ENCODE measurements at places on chromosomes 5 and 9. TPM values are rescaled to one million over a fixed set of nuclear protein-coding genes. Genes with fewer than 3 reads are reported as not detected.

- H3K4me3 ChIP-seq: no peak overlapping the region
- DNase-seq: no peak
- no peaks in the 10 kb centered on the region for H3K36me3 ChIP-seq
- H3K27ac ChIP-seq: no peak overlapping the region
Observed at GRCh38 chr5:34475249-34475966, 180.7 kb upstream of the RAI14 start.

GRCh38 chr9:126084008-126084407, 242.6 kb upstream of the MVB12B start:
- H3K27ac ChIP-seq: no peak overlapping the region
- no peak for DNase-seq
- H3K4me1 ChIP-seq: no peaks in the 10 kb centered on the region
- no peaks in the 10 kb centered on the region for H3K36me3 ChIP-seq
- H3K4me3 ChIP-seq: no peak overlapping the region

The CDO1 gene
- not detected for total RNA-seq

GRCh38 chr5:92951746-92952145, 629.3 kb downstream of the NR2F1-AS1 start:
- H3K27ac ChIP-seq: no peak overlapping the region
- H3K36me3 ChIP-seq: no peaks in the 10 kb centered on the region
- H3K4me1 ChIP-seq: no peaks in the 10 kb centered on the region

DNA sequence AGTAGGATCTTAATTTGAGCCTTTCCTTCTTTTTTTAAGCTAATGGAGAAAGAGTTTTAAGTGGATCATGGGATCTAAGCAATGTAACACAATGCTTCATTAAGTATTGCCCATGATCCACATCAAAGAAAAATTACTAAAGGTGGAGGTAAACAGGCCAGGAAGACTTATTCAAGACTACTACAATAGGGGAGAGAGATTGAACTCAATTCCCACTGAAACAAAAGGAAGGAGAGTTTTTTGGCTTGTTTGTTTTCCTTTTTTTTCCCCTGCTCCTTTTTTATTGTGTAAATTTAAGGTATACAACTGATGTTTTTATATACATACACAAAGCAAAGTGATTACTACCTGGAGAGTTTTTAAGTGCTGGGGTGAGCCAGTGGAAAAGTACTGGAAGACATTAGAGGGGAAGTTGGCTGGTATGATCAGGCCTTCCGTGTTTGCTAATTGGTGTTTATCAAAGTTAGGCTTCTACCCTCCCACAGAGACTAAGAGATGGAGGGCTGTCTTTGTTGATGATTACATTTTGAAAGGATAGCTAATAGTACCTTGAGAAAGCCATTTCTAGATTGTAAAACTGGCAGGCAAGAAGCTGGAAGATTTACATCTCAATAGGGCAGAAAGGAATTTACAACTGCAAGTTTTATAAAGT, 262.7 kb downstream of the CHSY3 start:
- DNase-seq: no peak
- no peak overlapping the region for H3K27ac ChIP-seq
- no peak overlapping the region for H3K4me3 ChIP-seq
- H3K36me3 ChIP-seq: no peaks in the 10 kb centered on the region

DNA sequence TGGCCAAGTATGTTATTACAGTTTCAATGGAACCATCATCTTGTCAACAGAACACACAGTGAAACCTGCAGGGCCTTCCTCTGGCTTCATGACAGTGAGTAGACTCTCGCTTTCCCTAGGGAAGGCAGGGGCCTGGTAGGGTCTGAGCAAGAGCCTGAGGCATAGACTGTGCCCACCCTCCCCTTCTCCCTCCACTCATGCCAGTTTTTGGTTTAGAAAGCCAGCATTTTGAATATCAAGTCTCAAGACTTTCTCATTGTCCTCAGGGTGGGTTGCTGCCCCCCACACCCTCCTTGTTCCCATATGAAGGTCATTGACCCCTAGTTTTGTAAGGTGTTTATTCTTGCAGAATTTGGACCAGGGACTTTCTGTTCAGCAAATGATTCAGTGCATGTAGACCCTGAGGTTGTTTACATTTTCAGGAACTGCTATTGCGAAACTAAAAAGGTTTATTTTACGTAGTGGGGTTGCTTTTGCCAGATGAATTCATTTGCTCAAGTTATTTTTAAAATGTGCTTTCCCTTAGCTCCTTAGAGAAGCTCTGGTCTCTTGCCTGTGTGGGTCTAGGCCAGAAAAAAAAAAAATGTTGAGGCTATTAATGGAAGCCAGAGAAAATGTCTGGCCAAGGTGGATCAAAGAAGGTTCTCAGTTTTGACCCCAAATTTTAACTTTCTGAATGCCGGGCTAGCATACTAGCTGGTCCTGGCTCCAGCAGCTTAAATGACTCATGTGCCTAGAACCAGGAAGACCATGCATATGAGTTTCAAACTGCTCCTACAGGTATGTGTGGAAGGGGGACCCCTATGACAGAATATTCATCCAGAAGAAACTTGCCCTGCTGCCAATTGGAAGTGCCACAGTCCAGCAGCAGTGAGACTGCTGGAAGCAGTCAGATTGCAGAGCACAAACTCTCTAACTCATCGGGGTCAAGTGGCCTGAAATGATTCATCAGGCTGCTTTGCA, 10.1 kb upstream of the MOB3B start:
- H3K27me3 ChIP-seq: no peaks in the 10 kb centered on the region
- no peak for DNase-seq
- no peaks in the 10 kb centered on the region for H3K36me3 ChIP-seq
- no peak overlapping the region for H3K4me3 ChIP-seq
- H3K27ac ChIP-seq: no peak overlapping the region

DNA sequence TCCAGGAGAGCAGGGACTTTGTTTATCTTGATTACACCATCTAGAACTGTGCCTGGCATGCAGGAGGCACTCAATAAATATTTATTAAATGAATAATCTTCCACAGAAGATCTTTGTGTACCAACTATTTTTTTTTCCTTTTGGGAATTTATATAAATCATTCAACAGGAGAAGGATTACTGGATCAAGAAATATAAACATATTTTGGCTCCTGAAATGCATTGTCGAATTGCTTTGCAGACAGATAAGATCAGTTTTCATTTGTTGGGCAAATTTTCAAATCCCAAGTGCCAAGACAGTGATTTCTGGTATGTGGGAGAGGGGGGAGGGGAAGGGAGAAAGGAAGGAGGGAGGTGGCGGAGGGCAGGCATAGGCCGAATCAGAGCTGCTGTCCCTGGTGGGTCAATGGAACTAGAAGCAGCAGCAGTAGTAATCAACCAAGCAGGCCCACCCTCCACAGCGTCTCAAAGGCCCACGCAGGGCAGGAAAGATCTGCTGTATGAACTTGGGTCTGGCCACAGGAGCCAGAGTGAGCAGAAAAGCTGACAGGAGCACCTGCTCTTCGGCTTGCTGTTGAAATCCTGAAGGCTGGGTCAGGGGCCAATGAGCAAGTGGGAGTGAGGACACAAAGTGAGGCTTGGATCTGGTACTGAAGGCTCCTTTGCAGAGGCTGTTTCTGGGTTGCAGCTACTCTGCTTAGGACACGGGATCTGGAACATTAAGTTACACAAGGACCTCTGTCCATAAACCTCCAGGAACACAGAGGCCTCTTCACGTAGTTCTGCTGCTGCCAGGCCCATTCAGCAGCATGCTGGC, 15.8 kb upstream of the TRAF1 start:
- no peak overlapping the region for H3K27ac ChIP-seq
- no peaks in the 10 kb centered on the region for H3K36me3 ChIP-seq
- no peak for DNase-seq

DNA sequence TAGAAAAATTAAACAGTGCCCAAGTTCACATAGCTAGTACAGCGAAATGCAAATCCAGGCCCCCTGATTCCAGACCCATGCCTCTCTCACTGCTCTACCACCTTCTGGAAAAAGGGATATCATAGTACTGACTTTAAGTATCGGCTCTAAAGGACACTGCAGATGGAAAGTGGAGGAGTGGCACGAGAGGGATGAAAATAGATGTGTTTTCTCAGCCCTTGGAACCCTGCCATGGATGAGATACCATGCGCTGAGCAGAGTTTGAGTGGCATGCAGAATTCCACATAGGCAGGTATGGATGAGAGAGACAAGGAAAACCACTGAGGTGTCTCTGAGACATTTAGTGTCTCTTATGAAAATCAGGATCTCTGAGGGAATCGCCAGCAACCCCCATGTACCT, 18.8 kb downstream of the CKMT2 start:
- no peak overlapping the region for H3K4me3 ChIP-seq
- no peak overlapping the region for H3K27ac ChIP-seq
- no peaks in the 10 kb centered on the region for H3K4me1 ChIP-seq
- no peaks in the 10 kb centered on the region for H3K36me3 ChIP-seq
- DNase-seq: no peak
- H3K27me3 ChIP-seq: no peaks in the 10 kb centered on the region

DNA sequence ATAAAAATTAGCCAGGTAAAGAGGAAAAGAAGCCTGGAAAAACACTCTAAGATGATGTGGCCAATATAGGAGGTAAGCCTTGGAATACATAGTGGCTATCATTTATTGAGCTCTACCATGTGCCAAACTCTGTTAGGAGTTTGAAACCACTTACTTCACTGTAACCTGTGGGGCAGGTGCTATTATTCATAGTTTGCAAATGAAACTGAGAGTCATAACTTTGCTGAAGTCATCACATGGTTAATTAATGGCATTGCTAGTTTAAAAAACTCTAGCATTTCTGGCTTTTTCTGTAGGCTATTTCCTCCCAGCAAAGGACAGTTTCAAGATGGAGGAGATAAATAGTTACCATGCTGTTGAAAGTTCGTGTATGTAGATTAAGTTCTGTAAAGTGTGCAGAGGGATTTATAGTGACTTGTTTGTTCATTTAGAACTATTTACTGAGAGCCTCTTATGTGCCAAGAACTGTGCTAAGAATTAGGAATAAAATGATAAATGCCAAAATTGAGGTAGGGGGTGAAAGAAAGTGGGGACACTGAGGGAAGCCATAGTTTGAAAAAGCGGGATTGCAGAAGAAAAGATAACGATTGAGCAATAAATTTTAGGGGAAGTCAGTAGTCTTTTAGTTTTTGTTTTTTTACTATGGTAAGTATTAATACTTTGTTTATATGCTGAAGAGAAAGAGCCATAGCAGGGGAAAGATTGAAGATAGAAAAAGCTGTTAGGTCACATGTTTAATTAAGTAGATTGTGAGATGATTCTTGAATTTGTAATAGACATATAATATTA, 57.2 kb downstream of the WDR70 start:
- H3K4me3 ChIP-seq: no peak overlapping the region
- no peaks in the 10 kb centered on the region for H3K36me3 ChIP-seq
- H3K27me3 ChIP-seq: no peaks in the 10 kb centered on the region
- no peaks in the 10 kb centered on the region for H3K4me1 ChIP-seq

- no peaks in the 10 kb centered on the region for H3K36me3 ChIP-seq
- no peak overlapping the region for H3K4me3 ChIP-seq
- H3K27ac ChIP-seq: no peak overlapping the region
- peaks cover 3% of the 10 kb centered on the region for H3K4me1 ChIP-seq
- no peaks in the 10 kb centered on the region for H3K27me3 ChIP-seq
Observed at GRCh38 chr9:134344068-134344799, 18.0 kb downstream of the RXRA start.

DNA sequence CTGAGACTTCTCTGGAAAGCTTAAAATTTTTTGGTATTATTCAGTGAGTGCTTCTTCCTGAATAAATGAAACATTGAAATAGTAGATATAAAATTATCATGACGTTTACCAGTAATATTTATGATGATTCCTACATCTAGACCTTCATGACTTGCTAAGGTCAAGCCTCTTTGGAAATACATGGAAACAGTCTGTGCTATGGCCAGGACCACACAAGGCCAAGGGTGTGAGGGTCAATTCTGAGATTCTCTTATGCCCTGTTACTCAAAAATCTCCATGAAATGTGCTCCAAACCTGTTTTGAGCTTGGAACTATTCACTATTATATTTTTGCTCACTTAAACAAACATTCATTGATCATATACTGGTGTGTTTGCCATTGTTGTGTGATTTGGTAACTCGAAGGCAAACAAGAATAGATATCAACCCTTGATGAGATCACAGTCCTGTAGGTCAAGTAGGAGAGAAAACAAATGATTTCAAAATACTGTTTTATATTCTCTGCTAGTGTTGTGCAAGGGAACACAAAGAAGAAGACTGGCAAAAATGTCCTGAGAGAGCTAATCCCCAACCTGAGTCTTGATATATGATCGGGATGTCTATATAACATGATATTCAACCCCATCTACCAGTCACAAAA, 1254.9 kb upstream of the DMAC1 start:
- no peak overlapping the region for H3K4me3 ChIP-seq
- no peaks in the 10 kb centered on the region for H3K27me3 ChIP-seq
- DNase-seq: no peak
- no peaks in the 10 kb centered on the region for H3K4me1 ChIP-seq
- no peak overlapping the region for H3K27ac ChIP-seq

DNA sequence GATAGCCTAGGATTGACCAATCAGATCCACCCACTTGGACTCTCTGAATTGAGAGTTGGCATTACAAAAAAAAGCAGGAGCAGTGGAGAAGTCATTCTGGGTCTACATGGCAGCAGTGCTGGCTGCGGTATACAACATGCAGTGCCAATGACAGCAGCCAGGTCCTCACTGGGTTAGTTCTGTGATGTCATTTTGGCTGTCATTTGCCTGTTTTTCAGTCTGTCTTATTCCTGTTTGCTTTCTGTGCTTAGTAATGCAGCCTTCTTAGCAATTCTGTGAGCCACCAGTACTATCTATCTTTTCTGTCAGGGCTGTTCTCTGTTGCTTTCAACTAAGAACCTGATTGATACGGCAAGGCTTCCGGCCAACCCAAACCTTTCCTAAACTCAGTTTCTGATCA, 471.8 kb downstream of the BNC2 start:
- H3K27ac ChIP-seq: no peak overlapping the region
- no peaks in the 10 kb centered on the region for H3K36me3 ChIP-seq
- no peaks in the 10 kb centered on the region for H3K27me3 ChIP-seq
- H3K4me3 ChIP-seq: no peak overlapping the region

The AQP3 gene
- 62.1 TPM for total RNA-seq

GRCh38 chr5:107268241-107268640, 402.5 kb downstream of the EFNA5 start:
- no peak overlapping the region for H3K4me3 ChIP-seq
- H3K27me3 ChIP-seq: no peaks in the 10 kb centered on the region
- H3K4me1 ChIP-seq: no peaks in the 10 kb centered on the region
- no peak overlapping the region for H3K27ac ChIP-seq

DNA sequence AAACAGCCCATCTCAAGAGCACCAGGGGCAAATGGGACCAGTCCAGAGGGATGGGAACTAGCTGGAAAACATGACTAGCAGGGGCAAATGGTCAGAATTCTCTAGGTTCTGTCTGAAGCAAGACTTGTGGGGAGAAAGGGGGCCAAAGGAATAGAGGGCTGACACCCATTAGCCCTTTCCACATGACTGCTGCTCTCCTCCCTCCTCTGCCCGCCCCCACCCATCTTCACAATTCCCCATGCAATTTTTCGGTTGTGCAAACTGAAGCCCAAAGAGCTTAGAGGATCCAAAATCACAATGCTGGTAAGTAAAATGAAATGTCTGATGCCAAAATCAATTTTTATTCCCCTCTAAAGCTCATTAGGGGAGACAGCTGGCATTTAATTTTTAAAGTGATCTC, 207.1 kb downstream of the DCP2 start:
- no peaks in the 10 kb centered on the region for H3K27me3 ChIP-seq
- H3K36me3 ChIP-seq: no peaks in the 10 kb centered on the region
- H3K27ac ChIP-seq: no peak overlapping the region
- DNase-seq: no peak
